ENCODE measurements at places on chromosomes 6 and 20.

GRCh38 chr6:40925341-40925740 is 113.7 kb downstream of the UNC5CL start:
- no peak for DNase-seq

- no peak for DNase-seq
These were observed 82.3 kb downstream of the YTHDF1 start for GRCh38 chr20:63133481-63134091.

DNA sequence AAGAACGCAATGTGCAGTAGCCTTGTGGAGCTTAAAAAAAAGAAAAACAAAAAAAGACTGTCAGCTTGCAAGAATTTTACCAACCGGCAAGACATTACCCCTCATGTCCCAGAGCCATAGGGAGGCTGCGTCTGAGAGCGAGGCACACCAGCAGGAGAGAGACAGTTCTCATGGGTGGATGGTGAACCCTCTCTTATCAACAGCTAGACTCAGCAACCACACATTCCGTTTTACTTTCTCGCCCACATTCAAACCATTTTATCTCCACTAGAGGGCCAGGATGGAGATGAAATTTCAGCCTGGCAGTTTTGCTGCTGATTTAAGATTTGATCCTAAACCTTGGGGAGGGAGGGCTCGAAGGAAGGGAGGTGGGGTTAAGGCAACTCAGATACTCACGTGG is 247.0 kb downstream of the ATXN1 start:
- no peak for DNase-seq

- DNase-seq = no peak
These were observed 58.4 kb downstream of the ANKEF1 start for GRCh38 chr20:10093087-10093591.

- no peak for DNase-seq
These were observed 255.3 kb downstream of the EPM2A start for GRCh38 chr6:145480024-145480423.

- no peak for DNase-seq
These were observed 54.5 kb downstream of the IPCEF1 start for GRCh38 chr6:154301839-154302752.

GRCh38 chr6:80445751-80446150 is 339.3 kb downstream of the BCKDHB start:
- DNase-seq = no peak

- DNase-seq = no peak
These were observed 24.4 kb downstream of the GNAS-AS1 start for GRCh38 chr20:58826271-58826670.

- no peak for DNase-seq
These were observed 582.2 kb upstream of the FLRT3 start for GRCh38 chr20:14919501-14920081.

- peak; percentile 31 for DNase-seq
These were observed at the start of gene ARFGEF2 for GRCh38 chr20:48921168-48921882. ARFGEF2 (plus strand) TSS chr20:48921711; CDS start chr20:48921890, 179 bp downstream.

DNA sequence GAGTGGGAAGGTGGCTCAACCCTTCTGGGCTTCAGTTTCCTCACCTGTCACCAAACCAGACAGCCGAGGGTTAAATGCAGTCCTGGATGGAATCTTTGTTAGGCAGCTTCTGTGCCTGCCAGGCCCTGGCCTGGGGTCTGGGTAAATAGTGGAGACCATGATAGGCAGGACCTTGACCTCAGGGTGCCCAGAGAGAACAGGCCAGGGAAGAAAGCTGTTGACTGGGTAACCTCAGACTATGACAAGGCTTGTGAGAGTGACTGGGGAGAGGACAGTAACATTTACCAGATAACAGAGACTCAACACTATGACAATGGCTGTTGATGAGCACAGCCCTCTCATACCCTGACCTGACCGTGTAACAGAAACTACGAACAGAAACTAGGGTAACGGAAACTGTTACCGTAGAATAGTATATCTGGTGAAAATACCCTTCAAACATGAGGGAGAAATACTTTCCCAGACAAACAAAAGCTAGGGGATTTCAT is 218.3 kb downstream of the PREX1 start:
- no peak for DNase-seq

DNA sequence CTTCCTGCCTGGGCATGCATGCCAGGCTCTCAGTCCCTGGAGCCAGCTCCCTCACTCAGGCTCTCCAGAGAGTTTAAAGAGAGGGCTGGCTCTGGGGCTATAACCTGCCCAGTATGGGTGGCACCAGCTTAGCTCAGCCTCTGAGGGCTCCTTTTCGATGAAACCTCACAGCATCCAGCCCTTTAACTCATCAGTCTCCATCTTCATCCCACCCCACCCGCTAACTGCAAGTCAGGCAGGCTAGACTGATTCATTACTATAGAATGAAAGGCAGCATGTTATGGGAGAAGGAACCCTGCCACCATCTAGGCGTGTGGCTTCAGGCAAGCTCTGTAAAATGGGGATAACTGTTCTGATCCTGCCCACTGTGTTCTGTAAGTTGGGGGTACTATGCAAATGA is 53.5 kb downstream of the RAB44 start:
- no peak for DNase-seq

GRCh38 chr6:90039911-90040310 is 145.6 kb downstream of the GJA10 start:
- DNase-seq = no peak

GRCh38 chr6:96621983-96622382 is 59.1 kb downstream of the FHL5 start:
- DNase-seq = no peak

DNA sequence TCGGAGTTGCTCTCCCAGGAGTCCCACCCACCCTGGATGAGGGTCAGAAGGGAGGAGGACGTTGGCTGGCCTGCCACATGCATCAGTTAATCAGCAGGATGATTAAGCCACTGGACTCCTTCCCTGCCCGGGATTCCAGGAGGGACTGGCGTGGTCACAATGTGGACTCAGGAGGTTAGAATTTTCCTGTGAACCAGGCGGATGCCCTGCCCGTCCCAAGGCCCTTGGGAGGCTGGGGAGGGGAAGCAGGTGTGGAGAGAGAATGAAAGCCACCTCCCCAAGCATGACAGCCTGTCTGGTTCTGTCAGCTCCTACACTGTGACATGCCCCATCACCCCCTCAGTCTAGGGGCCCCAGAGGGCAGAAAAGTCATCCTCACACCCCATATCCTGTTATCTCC is 11.6 kb upstream of the ITPR3 start:
- no peak for DNase-seq

DNA sequence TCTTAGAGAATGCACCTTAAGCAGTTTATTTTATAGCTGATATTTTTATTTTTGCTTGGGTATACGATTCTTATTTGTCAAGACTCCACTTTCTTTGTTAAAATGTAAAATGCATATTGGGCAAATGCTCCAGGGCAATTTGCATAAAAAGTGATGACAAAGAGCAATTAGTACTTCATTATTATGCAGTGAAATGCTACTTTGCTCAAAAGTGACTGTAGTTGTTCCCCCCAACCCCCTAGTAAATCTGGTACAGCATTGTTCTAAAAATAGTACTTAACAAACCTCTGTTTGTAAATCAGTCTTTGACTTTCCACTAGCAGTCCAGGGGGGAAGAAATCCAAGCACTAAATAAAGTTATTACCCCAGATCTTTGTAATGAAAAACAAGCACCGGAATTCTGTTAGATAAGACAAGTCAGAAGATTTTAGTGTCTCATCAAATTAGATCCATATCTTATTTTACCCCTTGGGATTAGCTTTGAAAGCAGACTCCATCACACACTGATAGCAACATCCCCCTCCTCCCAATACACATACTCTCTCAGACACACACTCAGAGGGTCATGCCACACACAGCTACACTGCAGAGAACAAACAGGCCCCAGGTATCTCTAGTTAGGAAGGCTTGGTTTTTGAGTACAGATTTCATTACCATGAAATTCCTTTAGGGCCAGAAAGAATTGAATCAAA is 32.9 kb upstream of the BACH2 start:
- DNase-seq = no peak

DNA sequence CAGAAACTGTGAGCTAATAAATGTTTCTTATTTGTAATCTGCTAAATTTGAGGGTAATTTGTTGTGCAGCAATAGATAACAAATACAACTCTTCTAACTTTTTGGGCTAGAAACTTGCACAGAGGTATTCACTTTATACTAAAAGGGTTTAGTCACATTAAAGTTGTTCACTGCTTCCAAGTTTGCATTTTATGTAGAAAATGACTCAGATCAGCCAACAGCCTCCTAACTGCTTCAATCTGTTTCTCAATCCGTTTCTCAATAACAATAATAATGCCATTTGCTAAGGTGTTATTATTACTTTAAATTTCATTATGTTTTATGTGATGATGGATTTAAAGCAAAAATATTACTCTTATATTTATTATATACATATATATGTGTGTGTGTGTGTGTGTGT is 213.9 kb downstream of the CENPW start:
- DNase-seq = no peak

GRCh38 chr20:32278199-32278643 is 770 bp downstream of the KIF3B start:
- no peak for DNase-seq

- DNase-seq = no peak
These were observed 1.3 kb upstream of the SNAI1 start for GRCh38 chr20:49981218-49982071.

DNA sequence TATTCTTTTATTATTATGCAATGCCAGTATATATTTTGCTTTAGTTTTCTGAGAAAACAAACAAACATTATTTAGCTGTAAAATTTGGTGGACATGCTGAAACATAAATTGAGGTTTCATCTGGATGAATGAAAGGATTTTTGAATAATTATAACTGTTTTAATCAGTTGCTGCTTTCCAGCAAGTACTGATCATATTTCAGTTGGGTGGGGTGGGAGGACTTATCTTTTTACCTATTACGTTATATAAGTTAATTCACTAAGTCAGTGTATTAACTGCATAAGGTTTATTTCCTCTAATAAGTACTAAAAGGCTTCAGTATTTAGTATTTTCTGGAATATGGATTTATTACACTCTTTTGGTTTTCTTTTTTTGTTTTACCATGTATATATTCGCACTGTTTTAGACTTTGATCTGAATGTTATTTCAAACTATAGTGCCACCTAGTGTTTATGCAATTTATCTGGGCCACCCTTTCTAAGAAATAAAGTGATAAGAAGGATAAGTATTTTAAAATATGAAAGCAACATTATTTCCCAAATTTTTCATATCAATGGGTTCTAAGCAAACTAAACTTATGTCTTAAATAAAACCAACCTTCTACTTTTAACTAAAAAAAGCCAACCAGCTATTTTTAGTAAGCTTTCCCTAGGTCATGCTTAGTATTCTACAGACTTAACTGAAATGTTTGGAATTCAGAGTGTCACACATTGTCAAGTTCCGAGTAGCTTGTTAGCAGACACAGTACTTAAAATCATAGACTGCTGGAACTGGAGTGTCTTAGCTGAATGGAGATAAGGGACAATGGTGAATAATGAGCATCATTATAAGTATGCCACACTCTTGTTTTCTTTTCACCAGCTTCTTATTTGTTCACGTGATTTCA is 105.4 kb upstream of the MCHR2 start:
- DNase-seq = no peak

DNA sequence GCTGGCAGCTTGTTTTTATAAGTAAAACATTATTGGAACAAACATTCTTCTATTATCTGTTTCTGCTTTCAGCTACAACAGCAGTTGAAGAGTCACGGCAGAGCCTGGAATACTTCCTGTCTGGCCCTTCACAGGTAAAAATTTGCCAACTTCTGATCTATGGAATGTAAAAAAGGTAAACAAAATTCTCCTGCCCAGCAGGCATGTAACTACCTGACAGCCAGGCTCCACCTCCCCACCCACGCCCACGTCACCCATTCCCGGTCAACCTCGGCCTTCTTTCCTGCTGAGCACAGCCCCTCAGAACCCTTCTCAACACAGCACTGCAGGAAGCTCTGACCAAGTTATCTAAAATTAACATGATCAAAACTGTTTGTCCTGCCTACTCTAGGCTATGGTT is 166.0 kb downstream of the DLL1 start:
- no peak for DNase-seq

GRCh38 chr6:55569638-55570037 is 9.4 kb downstream of the HMGCLL1 start:
- no peak for DNase-seq

DNA sequence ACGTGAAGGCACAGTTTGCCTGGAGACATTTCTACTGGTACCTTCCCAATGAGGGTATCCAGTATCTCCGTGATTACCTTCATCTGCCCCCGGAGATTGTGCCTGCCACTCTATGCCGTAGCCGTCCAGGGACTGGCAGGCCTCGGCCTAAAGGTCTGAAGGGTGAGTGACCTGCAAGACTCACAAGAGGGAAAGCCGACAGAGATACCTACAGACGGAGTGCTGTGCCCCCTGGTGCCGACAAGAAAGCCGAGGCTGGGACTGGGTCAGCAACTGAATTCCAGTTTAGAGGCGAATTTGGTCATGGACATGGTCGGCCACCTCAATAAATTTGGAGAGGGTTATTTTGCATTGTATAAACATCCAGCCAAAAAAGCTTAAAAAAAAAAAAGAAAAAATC is 420.3 kb upstream of the FLRT3 start:
- no peak for DNase-seq

GRCh38 chr6:53326372-53327016 is 22.3 kb downstream of the ELOVL5 start:
- DNase-seq = no peak

DNA sequence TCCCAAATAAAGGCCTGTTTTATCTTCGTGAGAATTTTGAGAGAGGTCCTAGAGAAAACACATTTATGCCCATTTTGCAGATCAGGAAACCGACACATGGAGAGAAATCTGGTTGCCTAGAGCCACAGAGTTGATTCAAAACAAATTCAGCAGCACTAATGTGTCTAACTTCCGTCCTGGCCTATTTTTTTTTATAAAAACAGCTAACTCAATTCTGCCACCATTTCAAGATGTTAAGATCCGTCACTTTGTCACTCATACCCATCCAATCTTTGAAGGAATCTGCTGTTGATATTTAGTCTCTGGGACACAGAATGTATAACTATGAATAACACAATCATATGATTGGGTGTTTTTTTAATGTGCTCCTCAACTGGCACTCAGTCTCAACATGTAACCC is 611.1 kb upstream of the ARID1B start:
- no peak for DNase-seq

DNA sequence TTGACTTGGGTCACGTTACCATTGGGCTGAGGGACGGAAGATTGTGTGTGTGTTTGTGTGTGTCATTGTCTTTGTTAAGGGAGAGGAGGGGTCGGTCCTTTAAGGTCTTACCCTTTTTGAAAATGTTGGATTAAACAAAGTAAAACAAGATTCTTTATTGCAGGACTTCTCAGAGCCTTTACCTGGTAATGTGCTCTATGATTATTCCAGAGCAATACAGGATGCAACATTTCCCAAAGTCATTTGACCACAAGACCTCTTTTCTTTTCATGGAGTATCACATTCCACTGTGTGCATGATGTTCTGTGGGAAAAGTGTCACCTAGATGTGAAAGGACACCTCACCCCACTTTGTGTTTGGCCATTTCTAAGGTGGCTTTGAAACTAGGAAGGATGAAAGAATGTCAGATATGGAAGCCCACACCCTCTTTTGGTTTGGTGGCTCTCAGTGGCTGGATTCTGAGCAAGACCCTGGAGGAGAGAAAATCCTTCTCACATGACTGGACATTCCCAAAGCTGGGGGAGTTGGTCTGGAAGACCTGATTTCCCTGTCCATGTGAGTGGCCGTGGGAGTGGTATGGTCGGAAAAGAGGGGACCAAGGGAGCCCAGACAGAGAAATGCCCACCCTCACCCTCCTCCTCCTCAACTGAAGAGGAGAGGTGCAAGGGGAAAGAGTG is 18.2 kb upstream of the ZNF831 start:
- no peak for DNase-seq

GRCh38 chr6:45209762-45210161 is 118.4 kb upstream of the RUNX2 start:
- no peak for DNase-seq

GRCh38 chr20:16955971-16956370 is 207.8 kb downstream of the OTOR start:
- DNase-seq = no peak

Data from cortex of kidney (tissue), 1 donor.